ENCODE measurements at places on chromosomes 12 and 14. TPM values are rescaled to one million over a fixed set of nuclear protein-coding genes. Genes with fewer than 3 reads are reported as not detected.

GLS2 gene
- 0.69 TPM for total RNA-seq

DNA sequence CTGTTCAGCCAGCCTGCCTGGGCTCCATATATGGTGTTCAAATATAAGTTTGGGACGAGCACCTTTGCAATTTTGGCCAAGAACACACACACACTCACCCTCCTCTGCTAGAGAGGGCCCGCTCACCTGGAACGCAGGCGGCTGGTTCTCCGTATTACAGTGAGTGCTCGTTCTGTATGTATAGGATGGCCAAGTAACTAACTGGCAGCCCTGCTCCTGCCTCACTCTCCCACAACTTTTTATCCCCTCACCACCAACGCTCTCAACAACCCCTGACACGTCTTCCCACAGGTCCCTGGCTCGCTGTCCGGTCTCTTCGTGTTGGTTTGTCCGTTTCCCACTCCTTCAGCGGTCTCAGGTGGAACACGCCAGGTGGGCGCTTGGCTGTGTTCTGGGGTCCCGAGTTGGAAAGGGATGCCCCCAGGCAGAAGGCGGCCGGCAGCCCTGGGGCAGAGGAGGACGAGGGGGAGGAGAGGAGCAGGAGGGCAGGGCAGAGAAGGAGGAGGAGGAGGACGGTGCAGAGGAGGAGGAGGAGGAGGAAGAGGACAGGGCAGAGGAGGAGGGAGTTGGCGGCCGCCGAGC lies 398 bp upstream of the MSRB3 start:
- DNase-seq = no peak

- no peak for DNase-seq
Observed at GRCh38 chr12:25301798-25302197, 51.1 kb upstream of the KRAS start.

GRCh38 chr12:116783525-116784237 lies 45.6 kb downstream of the RNFT2 start:
- no peak for DNase-seq

- no peak for DNase-seq
Observed at GRCh38 chr14:20350860-20351259, 7.4 kb downstream of the PARP2 start.

- no peak for DNase-seq
Observed at GRCh38 chr12:54786081-54786480, 68.2 kb upstream of the MUCL1 start.

GRCh38 chr12:51401900-51402299 lies 10.7 kb upstream of the GALNT6 start:
- no peak for DNase-seq

DNA sequence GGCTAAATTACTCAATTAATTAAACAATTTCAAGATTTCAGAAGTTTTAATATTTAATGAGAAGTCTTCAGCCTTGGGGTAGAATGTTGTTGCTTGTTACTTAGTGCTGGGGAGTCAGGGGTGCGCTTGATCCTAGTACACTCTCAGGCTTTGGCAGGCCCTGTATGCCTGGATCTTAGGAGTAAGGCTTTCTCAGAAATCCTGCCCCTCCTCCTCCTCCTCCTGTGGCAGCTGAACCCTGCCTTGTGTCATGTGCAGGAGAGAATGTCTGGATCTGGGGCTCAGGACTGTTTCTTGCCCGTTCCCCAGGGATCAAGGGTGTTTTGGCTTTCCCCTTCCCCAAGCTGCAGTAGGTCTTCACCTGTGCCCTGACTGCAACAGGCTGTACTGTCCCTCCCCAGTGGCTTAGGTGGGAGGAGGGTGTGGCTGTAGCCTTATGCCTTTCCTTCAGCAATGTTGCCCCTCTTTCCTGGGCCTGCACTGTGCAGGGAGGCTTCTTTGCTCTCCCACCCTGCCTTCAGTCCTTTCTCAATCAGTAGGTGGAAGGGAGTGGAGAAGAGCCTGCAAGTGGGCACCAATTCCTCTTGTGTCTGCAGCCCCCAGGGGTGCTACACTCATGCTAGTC lies 108.2 kb downstream of the SLC38A6 start:
- DNase-seq = no peak

DNA sequence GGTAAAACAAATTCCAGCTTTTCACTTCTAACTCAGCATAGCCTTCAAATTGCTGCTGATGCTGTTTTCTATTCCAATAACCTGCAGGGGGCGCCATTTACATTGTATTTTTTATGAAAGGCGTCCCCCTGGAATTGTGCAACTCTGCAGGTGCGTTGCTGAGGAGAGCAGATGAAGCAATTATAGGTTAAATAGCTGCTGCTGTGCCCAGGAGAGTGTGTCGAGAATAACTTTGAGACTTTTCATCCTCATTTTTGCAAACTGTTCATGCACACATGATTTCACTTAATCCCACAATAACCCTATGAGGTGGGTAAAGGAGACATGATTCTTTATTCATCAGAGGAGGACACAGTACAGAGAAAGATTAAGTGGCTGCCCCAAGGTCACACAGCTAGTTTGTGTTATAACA lies 75.7 kb downstream of the MYRFL start:
- no peak for DNase-seq

GRCh38 chr12:92145481-92145730 lies 240 bp downstream of the BTG1 start:
- no peak for DNase-seq

DNA sequence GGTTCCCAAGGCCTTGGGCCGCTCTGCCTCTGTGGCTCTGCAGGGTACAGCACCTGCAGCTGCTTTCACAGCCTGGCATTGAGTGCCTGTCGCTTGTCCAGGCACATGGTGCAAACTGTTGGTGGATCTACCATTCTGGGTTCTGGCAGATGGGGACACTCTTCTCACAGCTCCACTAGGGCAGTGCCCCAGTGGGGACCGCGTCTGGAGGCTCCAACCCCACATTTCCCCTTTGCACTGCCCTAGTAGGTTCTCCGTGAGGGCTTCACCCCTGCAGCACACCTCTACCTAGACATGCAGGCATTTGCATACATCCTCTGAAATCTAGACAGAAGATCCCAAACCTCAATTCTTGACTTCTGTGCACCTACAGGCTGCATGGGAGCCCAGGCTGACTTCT lies 19.2 kb upstream of the ASPG start:
- no peak for DNase-seq

TMEM132C gene
- total RNA-seq = 1.1 TPM

- no peak for DNase-seq
Observed at GRCh38 chr12:20140751-20141150, 227.6 kb upstream of the PDE3A start.

DNA sequence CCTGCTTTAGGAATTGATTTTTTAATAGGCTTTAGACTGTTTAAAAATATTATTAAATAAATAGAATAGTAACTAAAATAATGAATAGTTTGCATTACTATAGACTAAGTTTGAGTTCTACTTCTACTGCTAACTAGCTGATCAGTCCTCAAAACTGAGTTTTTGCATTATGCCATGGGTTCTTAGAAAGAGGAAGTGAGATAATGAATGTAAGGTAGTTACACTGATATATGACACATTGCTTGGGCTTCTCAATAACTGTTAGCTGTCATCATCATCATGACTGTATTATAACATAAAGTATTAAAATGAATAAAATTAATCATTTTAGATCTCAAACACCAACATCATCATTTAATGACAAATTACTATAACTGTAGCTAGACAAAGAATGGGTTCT lies 949.7 kb downstream of the TRHDE start:
- no peak for DNase-seq

DNA sequence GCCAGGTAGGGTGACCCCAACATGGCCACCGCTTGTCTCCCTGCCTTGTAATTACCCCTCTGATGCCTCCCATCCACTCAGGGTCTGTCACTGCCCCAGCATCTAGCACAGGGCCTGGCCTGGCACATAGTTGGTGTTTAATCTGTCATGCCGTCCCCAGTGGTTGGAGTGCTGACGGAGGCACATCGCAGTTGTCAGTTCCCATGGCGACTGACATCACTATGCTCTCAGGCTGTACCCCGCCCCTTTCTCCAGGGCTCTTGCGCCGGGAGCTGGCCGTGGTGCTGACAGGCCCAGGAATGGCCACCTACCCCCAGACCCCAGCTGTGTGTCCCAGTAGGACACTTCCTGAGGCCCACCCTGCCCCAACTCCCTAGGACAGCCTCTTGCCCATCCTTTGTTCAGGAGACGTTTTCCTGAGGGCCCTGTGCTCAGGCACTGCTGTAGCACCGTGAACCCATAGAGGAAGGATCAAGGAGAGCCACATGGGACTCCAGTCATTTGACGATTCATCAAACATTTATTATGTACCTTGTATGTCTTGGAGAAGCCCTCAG lies 23.0 kb downstream of the FAM222A start:
- DNase-seq = peak; percentile 76

CBLN3 gene
- total RNA-seq = 3.5 TPM

- DNase-seq = no peak
Observed at GRCh38 chr14:77238356-77238755, 32.6 kb downstream of the NGB start.

DNA sequence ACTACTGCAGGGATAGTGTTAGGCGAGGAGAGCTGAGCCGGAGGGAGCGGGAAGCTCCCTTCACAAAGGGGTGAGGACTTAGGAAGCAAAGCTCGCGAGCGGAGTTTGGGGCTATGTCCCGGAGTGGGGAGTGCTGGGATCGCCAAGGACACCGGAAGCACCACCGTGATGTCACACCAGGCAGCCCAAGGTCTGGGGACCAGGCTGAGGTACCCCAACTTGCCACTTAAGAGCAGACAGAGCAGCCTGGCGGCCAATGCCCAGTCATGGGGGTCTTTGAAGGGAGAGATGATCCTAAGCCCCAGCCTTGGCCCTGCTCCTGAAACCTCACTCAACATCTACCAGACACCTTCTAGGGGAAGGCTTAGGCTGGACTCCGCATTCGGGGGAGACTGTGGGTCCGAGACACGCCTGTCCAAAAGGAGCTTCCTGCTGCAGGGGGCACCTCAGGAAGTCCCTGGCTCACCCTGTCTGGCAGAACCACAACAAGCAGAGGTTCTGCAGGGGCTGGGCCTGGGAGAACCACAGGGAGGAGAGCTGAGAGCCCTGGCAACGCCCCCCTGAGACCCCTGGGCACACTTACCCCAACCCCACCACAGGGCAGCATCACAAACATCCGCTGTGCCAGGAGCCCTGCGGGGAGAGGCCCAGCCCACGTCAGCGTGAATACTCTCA lies 17.8 kb downstream of the SLC48A1 start:
- DNase-seq = peak; percentile 73

WNT5B gene
- total RNA-seq = 12.8 TPM

NKX2-1 gene
- total RNA-seq = not detected

DNA sequence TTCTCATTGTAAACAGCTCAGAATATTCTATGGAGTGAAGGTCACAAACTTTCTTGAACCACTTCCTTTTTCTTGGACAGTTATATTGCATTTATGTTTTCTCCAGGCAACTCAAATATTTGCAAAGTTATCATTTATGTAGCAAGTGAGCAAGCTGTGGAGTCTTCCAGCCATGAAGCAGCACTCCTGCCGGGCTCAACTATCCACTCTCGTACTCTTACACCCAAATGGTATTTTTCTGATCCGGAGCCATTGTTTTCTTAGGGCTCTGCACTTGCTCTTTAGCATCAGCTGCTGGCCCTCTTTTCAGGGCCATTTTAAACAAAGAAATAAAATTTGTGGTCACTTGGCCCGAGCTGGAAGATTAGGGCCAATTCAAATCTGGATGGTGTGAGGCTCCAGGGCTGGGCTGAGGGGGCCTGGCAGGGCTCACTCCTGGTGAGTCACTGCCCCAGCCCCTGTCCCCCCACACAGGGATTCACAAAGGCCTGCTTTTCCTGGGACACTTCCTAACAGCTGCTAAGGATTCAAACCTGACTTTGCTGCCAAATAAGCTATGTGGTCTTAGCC lies 19.7 kb downstream of the SYNE3 start:
- peak; percentile 81 for DNase-seq

MYF6 gene
- total RNA-seq = not detected

DNA sequence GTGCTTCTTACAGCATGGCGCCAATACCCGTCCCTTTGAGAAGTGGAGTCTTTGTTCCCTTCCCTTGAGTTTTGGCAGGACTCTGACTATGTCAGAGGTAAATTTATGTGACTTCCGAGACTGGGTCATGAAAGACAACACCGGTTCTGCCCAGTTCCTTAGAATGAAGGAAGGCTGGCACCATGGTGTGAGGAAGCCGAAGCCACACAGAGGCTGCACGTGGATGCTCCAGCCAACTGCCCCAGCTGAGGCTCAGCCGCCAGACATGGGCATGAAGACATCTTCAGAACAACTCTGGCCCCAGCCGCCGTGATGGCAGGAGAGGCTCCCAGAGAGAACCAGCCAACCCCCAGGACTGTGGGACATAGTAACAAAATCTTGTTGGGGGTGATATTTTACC lies 111.2 kb downstream of the CALM1 start:
- DNase-seq = no peak

DNA sequence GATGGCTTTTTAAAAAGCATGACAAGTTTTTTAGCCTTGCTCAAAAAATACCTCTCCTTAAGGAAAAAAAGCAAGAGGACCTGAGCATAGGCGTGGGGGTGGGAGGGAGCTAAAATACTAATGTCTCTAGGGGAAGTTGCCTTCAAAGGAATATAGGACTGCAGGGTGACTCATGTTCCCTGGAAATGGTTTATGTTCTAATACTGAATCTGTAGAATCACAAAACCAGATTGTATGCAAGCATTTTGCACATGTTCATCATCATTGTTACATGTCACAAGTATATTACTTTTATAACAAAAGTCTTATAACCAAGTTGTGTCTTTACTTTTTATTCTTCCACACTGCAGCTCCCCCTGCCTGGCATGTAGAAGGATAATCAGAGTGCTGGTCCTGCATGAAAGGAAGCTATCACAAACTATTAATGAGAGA lies 36.6 kb downstream of the GPR135 start:
- no peak for DNase-seq

EDDM3A gene
- total RNA-seq = not detected

DNA sequence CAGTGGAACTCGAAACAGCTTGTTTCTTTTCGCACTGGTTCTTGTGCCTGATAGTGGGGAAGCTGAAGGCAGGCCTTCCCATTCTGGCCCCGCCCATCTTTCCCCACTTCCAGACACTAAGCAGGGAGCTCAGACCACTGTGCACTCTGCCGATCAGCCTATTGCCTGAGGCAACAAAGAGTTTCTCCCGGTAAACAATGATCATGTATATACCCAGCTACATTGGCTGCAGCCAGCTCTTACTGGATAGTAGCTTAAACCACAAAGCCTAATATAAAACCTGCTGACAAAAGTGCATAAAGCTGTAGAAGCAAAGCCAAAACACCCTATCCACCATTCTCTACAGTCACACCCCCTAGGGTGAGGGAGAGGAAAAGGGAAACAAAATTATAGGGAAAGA lies 24.7 kb upstream of the GLIPR1 start:
- no peak for DNase-seq

DNA sequence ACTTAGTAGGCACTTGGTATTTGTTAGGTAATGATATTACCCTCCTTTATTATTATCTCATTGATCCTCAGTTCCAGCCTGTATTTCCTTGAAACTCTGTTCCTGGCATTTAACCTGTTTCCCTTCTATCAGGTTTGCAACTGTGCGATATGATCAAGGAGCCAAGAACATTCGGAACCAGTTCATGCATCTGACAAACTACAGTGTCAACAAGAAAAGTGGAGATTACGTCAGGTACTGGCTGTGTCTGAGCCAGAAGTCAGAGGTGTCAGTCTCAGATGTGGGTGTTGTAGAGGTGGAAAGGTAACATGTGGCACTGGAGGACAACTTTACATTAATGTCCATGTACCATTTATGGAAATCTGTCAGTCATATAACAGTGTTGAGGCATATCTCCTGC lies 56.7 kb downstream of the TTLL5 start:
- DNase-seq = no peak

KLRC3 gene
- not detected for total RNA-seq
